ENCODE measurements at places on chromosomes 5 and 9. TPM values are rescaled to one million over a fixed set of nuclear protein-coding genes. Genes with fewer than 3 reads are reported as not detected.

Gene SPINK13
- 0.15 TPM for polyA plus RNA-seq

Gene PCDHB9
- 0.88 TPM for polyA plus RNA-seq

Gene SV2C
- polyA plus RNA-seq, result not detected

Gene GABRA6
- polyA plus RNA-seq, result not detected

Gene TNFSF8
- 2.0 TPM for polyA plus RNA-seq

Gene SARDH
- 1.7 TPM for polyA plus RNA-seq

Gene SLC6A19
- not detected for polyA plus RNA-seq

Gene CAMK4
- polyA plus RNA-seq, result not detected

Gene NUTM2F
- not detected for polyA plus RNA-seq

Gene SLCO4C1
- 0.19 TPM for polyA plus RNA-seq

Gene HEMGN
- polyA plus RNA-seq, result 0.03 TPM

Gene FBXW11
- 18.0 TPM for polyA plus RNA-seq

Gene GPX8
- 4.2 TPM for polyA plus RNA-seq

Gene TMEFF1
- polyA plus RNA-seq, result not detected

Gene FAM151B
- polyA plus RNA-seq, result 1.3 TPM

Gene CNTNAP3B
- 9.8 TPM for polyA plus RNA-seq

Gene C5orf22
- 6.3 TPM for polyA plus RNA-seq

Gene ENTPD2
- polyA plus RNA-seq, result 1.6 TPM

Gene PRPF4
- polyA plus RNA-seq, result 15.1 TPM

Gene CCNB1
- polyA plus RNA-seq, result 2.7 TPM

Gene HTR4
- polyA plus RNA-seq, result not detected

Gene PLPP7
- polyA plus RNA-seq, result 5.6 TPM

Gene FAM221B
- 0.03 TPM for polyA plus RNA-seq

Gene FST
- polyA plus RNA-seq, result 30.6 TPM

Gene ZDHHC11
- 3.1 TPM for polyA plus RNA-seq

Gene PCDHGA10
- polyA plus RNA-seq, result 0.64 TPM

Gene RANBP17
- polyA plus RNA-seq, result 0.85 TPM

Gene LRRC14B
- polyA plus RNA-seq, result not detected

Gene SPATA31C1
- polyA plus RNA-seq, result not detected

Gene COL5A1
- polyA plus RNA-seq, result 53.3 TPM

Gene SLC25A2
- not detected for polyA plus RNA-seq

Gene SUSD3
- 4.8 TPM for polyA plus RNA-seq

Gene TLE1
- 64.7 TPM for polyA plus RNA-seq

Gene IGIP
- polyA plus RNA-seq, result 3.3 TPM

Gene KCNV2
- polyA plus RNA-seq, result not detected

Gene IL3
- not detected for polyA plus RNA-seq

Gene C5orf52
- not detected for polyA plus RNA-seq

Gene LCP2
- polyA plus RNA-seq, result 2.1 TPM

Gene PCDHGA2
- polyA plus RNA-seq, result 0.56 TPM

Gene SLC12A2
- 1.9 TPM for polyA plus RNA-seq

Gene ANKRD18B
- not detected for polyA plus RNA-seq

Gene PCDHGA12
- 1.2 TPM for polyA plus RNA-seq

Gene GPR150
- 5.5 TPM for polyA plus RNA-seq
